ENCODE measurements at places on chromosomes 3 and 15.

GRCh38 chr3:56119575-56120349 lies 348.5 kb downstream of the ERC2 start:
- peak; percentile 61 for DNase-seq

DNA sequence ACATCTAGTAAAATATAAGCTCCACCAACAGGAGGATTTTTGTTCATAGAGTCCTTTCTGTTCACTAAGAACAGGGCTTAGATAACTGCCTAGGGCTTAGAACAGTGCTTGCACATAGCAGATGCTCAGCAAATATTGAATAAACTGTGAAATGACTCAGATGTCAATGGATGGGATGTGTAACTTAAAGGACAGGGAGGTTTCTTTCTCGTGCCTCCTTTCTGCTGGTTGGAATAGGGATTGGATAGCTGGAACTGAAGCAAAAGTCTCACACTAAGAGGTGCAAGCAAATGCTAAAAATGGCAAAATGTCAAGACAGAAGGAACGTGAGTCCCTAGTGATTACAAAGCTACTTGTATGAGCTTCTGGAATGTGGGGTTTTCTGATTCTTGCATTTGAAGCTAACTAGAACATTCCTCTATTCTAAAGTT lies 392.8 kb upstream of the WNT5A start:
- DNase-seq = peak; percentile 21

DNA sequence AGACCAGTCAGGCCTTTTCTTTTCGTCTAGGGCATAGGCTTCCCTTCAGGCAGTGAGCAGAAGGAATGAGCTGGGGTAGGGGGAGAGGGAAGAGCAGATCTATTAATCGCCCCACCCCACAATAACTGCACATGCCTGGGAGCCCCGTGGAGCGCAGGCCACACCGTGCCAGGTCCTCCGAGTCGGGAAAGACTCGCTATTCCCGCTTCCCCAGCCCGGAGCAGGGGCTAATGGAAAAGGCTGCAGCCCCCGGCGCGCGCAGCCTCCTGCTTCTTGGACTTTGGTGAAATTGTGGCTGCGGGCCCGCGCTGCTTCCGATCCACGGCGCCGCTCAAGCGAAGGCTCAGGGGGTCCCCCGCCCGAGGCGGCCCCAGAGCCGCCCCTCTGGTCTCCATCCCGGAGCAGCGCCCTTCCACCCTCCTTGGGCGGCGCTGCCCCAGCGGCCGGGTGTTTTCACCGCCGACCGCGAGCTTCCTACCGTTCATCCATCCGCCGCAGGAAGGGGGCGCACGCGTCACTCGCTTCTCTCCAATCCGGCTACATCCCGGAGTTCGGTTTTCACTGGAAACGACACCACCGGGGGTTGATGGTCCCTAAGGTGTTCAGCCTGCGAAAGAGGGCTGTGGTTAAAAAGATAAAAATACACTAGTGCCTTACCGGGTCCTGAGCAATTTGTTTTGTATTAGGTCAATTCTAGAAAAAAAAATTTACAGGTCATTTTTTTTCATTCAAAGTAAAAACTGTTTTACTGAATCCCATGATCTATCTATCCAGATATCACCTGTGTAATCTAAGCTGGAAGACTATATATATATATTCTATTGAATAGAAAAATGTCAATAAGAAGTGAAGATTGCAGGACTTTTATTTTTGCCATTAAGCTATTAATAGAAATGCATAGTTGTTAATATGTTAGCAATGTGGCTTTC lies 4.4 kb upstream of the SYNM start:
- peak; percentile 71 for DNase-seq

GRCh38 chr15:29014493-29014892 lies 128.7 kb downstream of the APBA2 start:
- no peak for DNase-seq

DNA sequence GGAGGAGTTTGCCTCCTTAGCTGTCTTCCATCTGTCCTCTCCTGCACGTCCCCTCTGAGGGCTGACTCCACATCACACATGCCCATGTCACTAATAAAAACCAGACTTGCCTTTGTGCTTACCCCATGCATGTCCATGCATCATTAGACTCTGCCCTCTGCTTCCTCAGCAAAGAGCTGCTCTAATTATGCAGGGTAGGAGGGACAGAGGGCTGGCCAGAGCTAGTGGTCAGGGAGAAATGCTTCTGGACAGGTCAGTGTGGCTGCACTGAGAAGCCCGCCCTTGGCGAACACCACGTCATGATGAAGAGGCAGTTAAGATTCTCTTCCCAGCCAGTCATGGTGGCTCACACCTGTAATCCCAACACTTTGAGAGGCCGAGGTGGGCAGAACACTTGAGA lies 8.9 kb downstream of the CA12 start:
- peak; percentile 65 for DNase-seq

DNA sequence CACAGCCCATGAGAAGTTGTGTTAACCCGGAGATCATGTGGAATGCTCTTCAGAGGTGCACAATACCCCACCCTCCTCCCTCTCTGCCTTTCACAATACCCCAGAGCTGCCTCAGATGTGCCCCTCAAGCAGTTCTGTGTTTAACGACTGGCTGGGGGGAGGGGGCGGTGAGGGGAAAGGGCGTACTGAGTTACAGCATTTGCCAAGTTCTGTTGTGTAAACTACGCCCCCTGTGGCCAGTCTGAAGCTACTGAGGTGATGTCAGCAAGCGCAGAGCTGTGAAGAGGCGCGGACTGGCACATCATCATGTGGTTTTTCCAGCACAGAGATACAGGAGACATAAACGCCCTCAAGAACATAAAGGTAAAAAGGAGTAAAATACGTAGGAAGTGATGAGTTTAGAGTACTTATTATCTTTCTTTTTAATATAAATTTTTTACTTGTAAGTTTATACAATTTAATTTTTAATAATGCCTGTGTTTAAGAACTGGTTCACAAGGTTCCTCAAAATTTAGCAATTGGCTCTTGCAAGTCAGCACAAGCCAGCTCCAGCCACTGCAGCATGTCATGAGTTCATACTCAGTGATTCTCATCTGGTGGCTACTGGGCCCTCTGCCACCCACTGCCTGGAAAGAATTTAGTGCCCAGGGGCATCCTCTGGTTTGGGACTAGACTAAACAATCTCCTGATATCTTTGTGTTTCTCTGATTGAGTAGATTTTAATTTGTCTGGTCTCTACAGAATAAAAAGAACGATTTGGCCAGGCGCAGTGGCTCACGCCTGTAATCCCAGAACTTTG lies 1.7 kb downstream of the EPB42 start:
- DNase-seq = peak; percentile 48

DNA sequence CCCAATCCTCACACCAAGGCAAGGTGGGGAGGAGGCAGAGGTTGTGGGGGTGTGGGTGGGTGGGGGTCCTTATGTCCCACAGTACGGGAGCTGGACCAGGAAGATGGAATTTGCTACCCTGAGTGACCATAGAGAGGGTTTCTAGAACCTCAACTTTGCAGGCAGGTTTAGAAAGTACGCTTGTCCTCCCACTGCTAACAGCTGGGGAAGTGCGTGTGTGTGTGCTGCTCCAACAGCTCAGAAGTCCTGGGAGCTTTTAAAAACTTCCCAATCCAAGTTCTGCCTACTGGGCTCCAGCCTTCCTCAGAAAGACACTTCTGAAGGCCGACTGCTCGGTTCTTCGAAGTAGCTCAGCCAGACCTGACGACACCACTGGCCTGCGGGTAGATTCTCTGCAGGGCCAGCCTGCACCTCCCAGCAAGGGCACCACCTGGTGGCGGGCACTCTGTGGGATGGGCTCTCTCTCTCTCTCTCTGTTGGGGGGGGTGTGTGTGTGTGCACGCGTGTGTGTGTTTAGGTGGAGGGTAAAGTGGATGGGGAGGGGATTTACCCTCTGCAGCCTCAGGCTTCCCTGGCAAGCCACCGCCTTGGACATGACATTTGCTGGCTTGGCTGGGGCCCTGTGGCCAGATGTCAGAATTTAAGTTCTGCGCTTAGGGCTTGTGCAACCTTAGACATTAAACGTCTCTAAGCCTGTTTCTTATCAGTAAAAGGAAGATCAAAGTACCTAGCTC lies 15.6 kb downstream of the TMEM158 start:
- peak; percentile 83 for DNase-seq
